T47D (cell line): ENCODE measurements at places on chromosomes 1 and 21.
A peak's percentile ranks its signal among the peaks of the same experiment; 100 is the strongest.

- no peak for DNase-seq
Observed at GRCh38 chr1:119903443-119903835, 7.1 kb upstream of the ADAM30 start.

- DNase-seq: no peak
Observed at GRCh38 chr21:42254083-42254482, 35.1 kb downstream of the ABCG1 start.

DNA sequence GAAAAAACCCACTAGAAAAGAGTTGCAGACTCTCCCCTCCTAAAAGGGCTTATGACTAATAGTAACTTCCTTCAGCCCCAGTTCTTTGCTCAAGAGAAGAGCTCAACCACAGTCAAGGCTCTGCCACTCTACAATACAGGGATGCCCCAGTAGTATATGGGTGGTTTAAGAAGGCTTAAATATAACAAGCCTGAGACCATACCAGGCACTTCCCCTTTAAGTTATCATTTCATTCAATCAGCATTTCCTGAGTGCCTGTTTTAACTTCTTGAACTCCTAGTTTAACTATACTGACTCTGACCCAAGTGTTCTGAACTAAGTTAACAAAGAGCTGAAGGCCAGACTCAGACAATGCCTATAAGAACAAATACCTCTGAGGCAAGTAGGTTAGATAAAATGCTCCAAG lies 19.8 kb downstream of the PRPF38A start:
- DNase-seq: no peak

DNA sequence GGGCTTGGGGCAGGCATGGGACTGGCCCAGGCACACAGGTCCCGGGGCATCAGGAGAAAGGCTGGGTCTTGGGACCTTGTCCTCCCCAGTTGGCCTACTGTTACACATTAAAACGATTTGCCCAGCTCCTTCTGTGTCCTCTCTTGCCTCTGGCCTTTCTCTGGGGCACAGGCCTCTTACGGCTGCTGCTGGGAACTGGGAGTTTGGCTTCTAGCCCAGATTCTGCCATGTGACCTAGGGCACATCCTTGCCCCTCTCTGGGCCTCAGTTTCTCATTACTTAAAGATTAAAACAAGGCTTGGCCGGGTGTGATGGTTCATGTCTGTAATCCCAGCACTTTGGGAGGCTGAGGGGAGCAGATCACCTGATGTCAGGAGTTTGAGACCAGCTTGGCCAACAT lies 14.0 kb downstream of the KDF1 start:
- no peak for DNase-seq

DNA sequence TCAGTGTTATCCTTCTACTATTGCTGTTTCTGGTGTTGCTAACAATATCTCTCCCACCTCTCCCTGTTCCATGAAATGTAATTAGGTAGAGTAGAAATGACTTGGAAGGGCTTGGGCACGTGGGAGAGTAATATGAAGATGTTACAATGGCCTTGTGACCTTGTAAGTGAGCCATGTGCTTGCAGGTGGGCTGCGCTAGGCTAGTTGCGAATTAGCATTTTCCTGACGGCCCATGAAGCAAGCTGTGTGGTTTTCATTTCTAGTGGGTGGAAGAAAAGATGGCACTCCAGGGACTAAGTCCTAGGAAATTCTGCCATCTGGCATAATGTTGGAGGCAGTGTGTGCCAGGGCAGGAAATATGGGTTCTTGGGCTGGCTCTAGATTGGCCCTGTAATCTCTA lies 7.8 kb upstream of the DDX20 start:
- no peak for DNase-seq

GRCh38 chr1:206490771-206491405 lies 16.4 kb upstream of the RASSF5 start:
- no peak for DNase-seq

DNA sequence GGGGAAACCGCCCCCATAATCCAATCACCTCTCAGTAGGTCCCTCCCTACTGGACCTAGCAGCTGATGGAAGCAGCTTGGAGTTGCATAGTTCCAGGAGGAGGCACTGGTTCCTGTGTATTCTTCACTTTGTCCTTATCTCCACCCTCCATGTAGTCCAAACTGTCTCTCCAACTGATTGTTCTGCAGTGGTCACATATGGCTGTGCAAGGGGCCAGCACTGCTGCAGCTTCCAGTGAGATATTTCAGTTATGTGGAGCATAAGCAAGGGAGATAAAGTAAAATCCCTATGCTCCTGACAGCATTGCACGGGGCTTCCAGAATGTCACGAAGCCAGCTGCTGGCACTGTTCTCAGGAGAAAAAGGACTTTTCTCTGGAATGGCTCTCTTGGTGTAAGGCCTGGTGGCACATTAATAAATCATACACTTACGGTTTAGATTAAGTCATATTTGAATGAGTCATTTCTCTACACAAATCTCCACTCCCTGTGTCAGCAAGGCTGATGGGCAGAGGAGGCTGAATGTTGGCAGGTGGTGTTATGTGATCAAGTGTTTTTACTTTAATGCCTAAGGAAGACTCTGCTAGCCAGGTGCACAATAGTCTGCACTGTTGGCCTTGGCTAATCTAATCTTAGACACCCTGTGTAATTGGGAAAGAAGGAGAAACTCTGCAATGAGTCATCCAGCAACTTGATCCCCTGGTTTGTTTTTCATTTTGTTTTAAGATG lies 93.4 kb downstream of the KCNK1 start:
- peak; percentile 33 for DNase-seq

- DNase-seq: no peak
Observed at GRCh38 chr1:246001142-246001836, 505.8 kb downstream of the SMYD3 start.

- DNase-seq: no peak
Observed at GRCh38 chr1:46412893-46413595, 18.9 kb downstream of the FAAH start.

GRCh38 chr1:96059276-96059675 lies 662.3 kb upstream of the PTBP2 start:
- DNase-seq: no peak

- no peak for DNase-seq
Observed at GRCh38 chr1:14815175-14815877, 216.8 kb downstream of the KAZN start.

- DNase-seq: no peak
Observed at GRCh38 chr1:160646711-160647328, at the start of gene SLAMF1. TSS of gene SLAMF1 (minus strand) at chr1:160647044. CDS start at chr1:160646945, 99 bp downstream.

DNA sequence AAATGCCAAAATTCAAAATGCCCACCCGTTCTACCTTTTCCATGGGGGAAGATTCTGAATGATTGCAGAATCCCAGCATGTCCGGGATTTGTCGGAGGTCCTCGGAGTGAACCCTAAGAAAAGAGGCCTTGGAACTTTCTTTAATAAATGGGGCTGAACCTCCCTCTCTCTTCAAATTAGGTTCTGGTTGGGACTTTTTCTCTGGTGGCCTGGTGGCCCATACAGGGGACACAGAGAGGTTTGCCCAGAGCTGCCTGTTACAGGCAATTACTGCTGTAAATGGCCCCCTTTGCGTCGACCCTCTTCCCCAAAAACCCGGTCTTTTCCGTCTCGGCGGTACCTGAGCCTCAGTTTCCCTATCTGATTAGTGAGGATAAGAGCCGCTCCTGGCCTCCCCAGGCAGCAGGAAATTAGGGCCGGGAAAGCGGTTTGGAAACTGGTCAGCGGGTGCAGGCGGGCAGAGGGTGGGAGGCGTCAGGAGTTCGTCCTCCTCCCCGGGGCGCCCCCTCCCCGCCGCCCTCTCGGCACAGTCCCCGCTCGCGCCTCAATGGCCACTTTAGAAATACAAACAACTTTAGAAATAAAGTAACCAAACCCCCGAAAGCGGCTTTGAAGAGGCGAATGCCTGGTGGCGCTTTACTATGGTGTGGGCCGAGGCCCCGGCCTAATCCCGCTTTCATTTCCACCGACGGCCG lies 15.6 kb downstream of the PAX7 start:
- no peak for DNase-seq

- DNase-seq: no peak
Observed at GRCh38 chr1:67887146-67887545, 53.9 kb upstream of the GNG12 start.

- DNase-seq: no peak
Observed at GRCh38 chr21:45013260-45013841, 61.0 kb upstream of the ADARB1 start.

DNA sequence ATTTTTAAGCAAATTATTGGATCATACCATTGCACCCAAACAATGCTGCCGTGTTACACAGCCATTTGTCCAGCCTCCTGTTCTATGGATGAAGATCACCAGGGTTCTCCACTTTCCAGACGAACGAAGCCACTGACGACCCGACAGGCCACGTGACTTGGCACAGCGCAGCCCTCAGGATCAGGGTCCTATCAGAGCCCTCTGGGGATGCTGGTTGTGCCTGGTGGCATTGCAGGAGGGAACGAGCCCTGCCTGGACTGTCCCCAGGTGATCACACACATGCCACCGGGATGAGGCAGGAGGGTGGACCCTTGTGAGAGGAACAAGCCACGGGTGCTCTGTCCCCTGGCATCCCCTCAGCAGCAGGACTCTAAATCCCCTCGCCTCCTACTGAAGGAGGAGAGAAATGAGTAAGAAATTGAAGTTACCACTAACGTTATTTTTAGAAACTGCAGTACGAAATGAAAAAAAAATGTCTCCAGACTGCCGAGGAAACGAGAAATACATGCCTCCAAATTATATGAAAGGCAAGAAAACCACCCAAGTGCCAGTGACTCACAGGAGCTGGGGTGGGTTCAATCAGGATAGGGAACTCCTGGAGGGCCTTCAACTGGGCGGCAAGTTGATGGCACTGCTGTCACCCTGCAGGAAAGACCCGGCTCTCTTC lies 58.7 kb upstream of the PDE9A start:
- DNase-seq: no peak

DNA sequence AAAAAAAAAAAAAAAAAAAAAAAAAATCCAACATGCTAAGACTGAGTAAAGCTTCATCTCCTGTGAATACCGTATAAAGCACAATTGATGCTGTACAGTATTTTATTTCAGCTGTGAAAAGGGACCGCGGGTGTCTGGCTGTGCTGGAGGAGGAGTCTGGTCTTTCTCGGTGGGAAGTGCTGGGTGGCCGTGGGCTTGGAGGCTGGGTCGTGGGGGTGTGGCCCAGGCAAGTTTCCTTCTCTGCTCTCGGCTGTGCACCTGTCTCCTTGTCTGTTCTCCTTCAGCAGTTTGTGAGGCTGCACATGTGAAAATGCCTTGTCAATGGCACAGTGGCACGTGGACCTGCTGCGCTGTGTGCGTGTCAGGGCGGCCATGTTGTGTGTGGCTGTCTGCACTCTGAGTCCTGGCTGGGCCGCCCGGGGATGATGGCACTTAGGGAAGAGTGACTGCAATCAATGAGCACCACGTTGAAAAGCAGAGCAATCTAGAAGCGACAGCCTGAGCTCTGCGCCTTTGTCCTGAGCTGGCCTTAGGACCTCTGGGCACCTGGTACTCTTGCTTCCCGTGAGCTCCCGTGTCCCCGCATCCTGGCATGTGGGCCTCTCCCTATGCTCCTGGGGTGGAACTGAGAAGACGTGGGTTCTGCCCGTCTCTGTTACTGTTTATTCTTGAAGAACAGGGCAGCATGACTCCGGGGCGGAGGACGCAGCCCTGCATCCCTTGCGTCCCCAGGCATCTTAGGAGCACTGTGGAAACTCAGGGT lies 14.5 kb downstream of the AGPAT3 start:
- DNase-seq: no peak

GRCh38 chr1:186442651-186443375 lies 18.1 kb downstream of the PDC start:
- DNase-seq: no peak

- DNase-seq: no peak
Observed at GRCh38 chr1:196997423-196997822, 20.1 kb downstream of the CFHR5 start.

DNA sequence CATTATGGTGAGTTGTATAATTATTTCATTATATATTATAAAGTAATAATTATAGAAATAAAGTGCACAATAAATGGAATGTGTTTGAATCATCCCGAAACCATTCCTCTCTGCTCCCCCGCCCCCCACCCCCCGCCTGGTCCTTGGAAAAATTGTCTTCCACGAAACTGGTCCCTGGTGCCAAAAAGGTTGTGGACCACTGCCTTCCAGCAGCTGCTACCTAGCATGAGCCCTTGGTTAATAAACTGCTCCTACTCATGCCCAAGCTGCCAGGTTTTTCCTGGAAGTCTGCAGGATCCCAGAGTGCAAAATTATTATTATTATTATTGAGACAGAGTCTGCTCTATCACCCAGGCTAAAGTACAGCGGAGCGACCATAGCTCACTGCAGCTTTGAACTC lies 6.8 kb upstream of the IFNGR2 start:
- DNase-seq: no peak

DNA sequence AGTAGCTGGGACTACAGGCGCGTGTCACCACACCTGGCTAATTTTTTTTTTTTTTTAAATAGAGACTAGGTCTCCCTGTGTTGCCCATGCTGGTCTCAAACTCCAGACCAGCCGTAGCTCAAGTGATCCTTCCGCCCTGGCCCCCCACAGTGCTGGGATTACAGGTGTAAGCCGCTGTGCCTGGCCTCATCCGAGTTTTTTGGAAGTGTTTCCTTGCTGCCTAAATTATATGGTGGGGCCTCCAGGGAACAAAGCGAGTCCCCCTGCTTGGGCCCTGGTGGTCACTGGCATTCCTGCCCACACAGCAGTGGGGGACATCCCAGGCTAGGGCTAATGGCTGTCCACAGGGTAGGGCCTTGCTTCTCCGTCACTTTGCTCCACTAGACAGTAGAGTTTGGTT lies 143.8 kb downstream of the PCBP3 start:
- no peak for DNase-seq

DNA sequence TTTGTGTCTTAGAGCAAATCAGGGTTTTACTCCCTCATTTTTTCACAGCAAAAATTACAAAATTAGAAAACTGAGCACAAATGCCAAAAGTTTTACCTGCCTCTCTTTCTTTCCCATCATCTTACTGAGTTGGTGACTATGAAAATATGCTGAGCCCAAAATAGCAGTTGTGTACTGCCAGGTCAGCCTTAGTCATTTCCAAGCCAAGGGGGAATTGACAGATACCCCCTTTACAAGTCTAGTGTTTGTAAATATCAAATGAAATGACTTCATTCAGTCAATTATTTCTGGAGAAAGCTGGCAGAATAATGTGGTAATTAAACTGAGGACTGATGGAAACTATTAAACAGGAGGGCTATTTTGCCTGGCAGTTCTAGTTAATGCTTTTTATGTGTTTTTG lies 11.4 kb upstream of the GORAB start:
- DNase-seq: no peak

DNA sequence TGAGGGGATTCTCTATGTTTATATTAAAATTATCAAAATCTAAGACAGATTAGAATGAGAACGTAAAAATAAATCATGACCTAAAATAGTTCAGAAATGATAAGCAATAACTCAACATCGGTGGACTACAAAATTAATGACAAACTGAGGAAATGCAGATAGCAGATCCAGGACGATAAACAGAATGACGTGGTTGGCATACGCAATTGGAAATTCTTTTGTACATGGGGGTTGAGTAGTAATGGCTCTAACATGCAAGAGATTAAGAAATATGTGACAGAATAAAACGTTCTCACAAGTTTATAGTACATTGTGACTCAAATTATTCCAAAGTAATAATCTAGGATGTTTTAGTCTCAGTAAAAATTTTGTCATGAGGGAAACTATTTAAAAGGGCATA lies 575.2 kb upstream of the BRINP3 start:
- DNase-seq: no peak
